HTR-8/SVneo (cell line): ENCODE measurements at places on chromosomes 12 and 14.

GRCh38 chr14:99244941-99245563, 26.9 kb downstream of the BCL11B start:
- DNase-seq: no peak

DNA sequence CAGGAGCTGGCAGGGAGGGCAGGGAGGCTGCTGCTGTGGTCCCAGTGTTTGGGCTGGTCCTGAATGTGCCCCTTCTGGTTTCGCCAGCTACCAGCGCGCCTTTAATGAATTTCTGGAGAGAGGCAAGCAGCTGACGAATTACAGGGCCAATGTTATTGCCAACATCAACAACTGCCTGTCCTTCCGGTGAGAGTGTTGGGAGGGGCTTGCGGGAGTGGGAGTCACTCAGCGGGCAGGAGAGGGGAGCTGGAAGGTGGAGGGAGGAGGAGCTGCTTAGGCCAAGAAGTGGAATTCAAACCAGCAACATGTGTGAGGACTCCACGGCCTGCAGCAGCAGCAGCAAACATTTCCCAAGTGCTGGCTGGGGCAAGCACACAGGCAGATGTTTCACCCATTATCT, 7.7 kb downstream of the TNFAIP2 start:
- peak; percentile 80 for DNase-seq

- no peak for DNase-seq
These were observed 2.6 kb upstream of the KRT81 start for GRCh38 chr12:52293926-52294325.

GRCh38 chr12:41521872-41522379, 333.8 kb downstream of the PDZRN4 start:
- DNase-seq: peak; percentile 43

GRCh38 chr12:94205822-94206221, 57.4 kb downstream of the PLXNC1 start:
- DNase-seq: no peak

- DNase-seq: peak; percentile 13
These were observed 16.7 kb downstream of the OR9K2 start for GRCh38 chr12:55142669-55143565.

DNA sequence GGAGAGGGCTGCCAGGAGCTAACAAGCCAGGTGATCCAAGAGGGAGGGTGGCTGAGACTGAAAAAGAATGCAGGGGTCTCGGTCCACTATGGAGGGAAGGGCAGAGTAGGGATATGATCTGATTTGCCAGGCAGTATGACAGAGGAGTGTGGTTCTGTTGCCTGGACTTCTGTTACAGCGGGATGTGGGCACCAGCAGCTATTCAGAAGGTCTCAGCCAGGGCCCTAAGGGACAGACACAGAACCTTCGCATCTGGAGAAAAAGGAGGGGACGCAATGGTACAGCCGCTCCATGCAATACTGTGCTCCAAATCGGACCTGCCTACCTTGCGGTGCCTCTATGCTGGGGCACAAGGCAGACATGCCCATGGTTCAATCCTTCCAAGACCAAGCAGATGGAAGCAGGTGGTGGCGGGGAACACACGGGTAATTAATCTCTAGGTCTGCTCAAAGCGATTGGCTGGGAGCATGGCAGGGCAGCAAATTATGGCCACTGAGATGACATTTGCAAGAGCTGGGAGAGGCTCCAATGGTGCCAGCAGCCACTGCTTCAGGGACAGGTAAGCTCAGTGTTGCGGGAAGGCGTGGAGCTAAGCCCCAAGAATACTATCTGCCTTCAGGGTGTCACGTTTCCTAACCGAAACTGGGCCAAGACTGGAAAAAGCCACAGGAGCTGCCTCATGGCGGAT, 185.5 kb downstream of the FOXN3 start:
- no peak for DNase-seq

DNA sequence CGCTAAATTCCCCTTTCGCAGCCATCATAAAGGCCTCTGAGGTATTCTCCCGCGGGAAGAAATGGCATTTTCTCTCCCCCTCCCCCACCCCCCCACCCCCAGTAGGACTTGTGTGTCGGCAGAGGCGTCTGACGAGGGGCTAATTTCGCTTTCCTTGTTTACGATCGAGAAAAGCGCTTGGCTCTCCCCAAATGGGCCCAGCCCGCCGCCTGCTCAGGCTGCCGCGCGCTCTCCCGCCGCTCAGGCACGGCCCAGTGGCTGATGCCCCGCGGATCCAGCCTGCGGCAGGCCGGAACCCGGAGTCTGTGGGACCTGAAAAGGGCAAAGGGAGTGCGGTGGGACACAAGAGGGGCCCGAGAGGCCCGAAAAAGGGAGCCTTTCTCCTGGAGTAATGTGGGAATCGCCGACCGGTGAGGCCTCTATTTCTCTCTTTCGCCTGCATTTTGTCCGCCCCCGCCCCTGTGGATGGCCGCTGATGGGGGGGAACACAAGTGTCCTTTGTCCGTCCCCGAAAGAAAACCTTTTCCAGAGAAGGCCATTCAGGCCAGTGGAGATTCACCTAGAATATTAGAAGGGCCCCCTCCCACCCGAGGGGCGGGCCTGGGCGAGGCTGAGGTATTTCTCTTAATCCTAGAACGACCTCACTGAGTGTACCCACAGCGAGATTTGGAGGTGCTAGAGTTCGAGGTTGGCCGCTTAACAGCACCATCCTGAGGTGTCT, 9.0 kb upstream of the HOXC6 start:
- DNase-seq: no peak

- DNase-seq: no peak
These were observed 912.9 kb downstream of the DIO2 start for GRCh38 chr14:79298373-79298772.

DNA sequence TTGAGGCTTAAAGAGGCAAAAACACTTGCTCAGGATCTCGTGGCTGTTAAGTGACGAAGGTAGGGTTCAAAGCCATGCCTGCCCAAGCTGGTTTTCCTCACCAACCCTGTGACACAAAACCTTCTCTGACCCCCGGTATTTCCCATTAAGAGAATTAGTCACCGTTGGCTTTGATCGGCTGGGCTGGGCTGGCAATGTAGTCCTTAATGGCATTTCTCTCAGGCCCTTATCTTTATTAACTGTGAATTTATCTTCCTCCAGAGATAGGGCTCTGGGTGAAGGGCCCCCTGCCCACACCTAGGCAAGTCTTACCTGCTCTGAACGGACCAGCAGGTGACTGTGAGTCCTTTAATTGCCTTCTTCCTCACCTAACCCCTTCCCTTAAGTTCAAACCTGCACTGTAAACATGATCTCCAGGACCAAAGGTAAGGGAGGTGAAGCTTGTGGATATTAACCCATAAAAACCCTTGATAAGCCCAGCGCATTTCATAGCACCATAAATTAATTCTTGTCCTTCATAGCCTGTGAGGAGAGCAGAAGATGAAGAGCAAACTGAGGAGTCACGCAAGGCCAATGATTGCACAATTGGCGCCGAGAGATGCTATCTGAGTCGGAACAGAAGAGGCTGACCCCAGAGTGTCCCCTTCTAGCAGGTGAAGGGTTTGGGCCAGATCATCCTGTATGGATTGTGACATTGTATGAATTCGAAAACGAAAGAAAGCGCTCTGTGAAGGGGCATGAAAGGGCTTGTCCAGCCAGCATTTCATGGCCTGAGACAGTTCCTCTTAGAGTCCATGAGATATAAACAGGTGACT, 790.8 kb upstream of the TBX3 start:
- no peak for DNase-seq

DNA sequence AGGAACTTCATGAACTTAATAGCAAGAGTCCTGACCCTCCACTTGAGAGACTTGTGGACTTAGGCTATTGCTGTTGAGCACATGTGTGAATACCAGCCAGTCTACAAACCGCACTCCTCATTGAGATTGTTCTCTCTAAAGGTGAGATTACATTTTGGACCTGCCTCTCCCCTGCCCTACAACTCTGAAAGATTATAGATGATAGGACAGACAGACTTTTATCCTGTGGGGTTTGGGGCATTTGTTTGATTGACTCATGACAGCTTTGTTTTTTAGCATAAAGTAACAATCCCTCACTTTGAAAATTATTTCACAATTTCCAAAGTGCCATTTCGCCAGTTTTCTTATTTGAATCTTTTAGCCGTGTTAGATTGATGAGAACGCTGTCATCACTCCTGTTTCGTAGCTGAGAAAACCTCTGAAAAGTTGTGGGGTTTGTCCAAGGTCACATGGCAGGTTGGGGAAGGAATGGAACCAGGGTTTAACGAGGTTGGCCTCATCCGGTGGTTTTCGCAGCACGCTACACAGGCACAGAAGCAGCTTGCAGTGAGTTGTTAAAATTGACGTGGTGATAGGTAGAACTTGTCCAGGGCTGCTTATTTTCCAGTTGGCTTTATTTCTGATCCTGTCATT, 836 bp downstream of the EVL start:
- no peak for DNase-seq

GRCh38 chr12:96520767-96521166, 31.4 kb downstream of the CFAP54 start:
- no peak for DNase-seq

- no peak for DNase-seq
These were observed 466.1 kb downstream of the PRKD1 start for GRCh38 chr14:29461506-29461905.

GRCh38 chr14:92984896-92985295, 61.9 kb downstream of the CHGA start:
- no peak for DNase-seq

DNA sequence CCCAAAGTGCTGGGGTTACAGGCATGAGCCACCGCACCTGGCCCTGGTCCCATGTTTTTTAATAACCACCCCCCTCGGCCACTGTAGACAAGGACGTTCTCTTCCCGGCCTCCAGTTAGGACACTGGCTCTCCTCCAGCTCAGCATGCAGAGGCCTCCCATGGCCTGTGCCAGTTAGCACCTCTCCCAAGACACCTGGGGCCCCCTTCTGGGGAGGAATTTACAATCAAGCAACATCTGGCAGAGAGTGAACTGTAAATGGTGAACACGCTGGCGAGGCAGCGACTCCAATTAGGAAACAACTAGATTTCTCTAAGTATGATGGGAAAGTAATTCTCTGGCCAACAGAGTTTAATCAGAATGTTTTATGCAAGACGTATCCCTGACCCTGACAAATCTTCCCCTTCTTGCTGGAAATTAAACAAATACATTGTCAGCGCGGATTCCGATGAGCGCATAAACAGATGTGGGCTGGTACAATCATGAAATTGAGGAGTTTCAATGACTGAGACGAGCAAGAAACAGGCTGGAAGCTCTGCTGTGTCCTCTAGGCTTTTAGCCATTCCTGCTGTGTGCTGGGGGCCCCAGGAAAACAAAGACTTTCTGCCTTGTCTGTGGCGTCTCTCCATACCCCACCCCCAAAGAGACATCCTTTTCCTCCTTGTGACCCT, 61.7 kb upstream of the DLK1 start:
- no peak for DNase-seq

DNA sequence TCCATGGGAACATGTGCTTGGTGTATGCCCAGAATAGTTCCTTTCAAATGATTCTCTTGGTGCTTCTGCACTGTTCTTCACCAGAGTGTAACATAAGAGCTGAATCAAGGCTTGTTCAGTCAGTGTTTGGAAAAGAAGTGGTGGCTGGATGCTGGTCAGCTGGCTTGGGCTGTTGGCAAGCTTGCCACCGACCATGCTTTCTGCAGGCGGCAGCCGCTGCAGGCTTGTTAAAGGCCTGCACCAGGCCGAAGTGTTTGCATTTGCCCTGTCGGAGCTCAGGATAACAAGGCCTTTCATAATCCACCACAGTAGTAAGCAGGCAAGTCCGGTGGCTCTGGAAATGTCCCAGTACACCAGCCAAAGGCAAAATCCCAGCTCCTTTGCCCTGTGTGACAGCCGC, 26.9 kb downstream of the DAAM1 start:
- no peak for DNase-seq

GRCh38 chr12:48696626-48697025, 14.6 kb upstream of the KANSL2 start:
- no peak for DNase-seq

DNA sequence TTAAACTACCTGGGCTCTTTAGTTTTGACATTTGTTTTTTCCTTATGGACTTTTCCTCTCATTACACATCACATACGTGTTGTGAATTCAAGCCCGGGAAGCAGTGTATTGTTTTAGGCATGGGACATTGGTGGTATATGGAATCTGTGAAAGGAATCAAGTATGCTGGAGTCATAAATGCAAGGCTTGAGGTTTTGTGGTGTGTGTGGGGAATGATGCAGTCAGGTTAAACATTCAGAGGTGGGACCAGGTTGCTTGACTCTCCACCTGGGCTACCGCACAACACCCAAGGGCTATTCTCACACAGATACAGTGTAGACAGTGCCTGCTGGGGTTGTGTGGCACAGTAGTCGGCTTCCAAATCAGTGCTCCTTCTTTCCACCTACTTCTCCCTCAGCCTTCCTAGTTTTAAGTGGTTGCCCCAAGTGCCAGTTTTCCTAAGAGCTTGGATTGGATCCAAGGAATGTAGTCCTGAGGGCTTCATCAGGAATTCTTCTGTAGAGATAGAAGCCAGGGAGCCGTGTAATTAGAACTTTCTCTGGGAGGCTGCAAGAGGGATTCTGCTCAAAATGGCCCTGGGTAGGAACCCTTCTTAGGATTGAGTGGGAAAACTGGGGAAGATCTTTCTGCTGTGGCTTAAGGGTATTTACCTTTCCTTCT, 243.7 kb downstream of the C12orf75 start:
- DNase-seq: no peak
